Dorsolateral prefrontal cortex (tissue), 122 donors: ENCODE measurements at places on chromosomes 11 and 22. TPM values are rescaled to one million over a fixed set of nuclear protein-coding genes. Genes with fewer than 3 reads are reported as not detected.

The FBLN1 gene
- total RNA-seq, result 17.5 TPM

The NRIP3 gene
- 45.5 TPM for total RNA-seq

The KDM4E gene
- total RNA-seq, result not detected

The LIF gene
- 0.98 TPM for total RNA-seq

The OR51I2 gene
- total RNA-seq, result not detected

The ARHGAP8 gene
- total RNA-seq, result 3.0 TPM

The TPP1 gene
- 128 TPM for total RNA-seq

The TEX12 gene
- total RNA-seq, result not detected

The MOB2 gene
- total RNA-seq, result 68.1 TPM

The CYTH4 gene
- 6.6 TPM for total RNA-seq

The PHOX2A gene
- not detected for total RNA-seq

The C1QTNF4 gene
- 73.2 TPM for total RNA-seq
